ENCODE measurements at places on chromosomes 11 and 22.
A peak's percentile ranks its signal among the peaks of the same experiment; 100 is the strongest.

DNA sequence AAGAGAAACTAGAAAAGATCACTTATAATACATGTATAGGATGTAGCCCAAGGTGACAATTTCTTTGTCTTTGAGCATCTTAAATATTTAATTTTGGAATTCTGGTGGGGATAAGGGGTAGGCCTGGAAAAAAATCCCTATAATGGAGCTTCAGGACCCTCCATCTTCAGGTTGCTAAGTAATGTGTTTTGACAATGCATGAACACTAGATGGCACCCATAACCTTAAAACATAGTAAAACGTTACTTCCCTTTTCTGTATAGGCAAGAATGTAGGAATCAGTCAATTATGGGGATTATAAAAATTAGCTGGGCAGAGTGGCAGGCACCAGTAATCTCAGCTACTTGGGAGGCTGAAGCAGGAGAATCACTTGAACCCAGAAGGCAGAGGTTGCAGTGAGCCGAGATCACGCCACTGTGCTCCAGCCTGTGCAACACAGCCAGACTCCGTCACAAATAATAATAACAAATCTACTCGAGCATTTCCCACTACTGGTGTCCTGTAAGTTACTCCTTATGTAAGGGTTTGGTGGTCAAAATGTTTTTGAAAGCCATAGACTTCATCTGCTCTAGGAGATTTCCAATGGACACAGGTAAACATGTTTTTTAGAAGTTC lies 541.9 kb upstream of the CCDC90B start:
- no peak for DNase-seq

- DNase-seq: no peak
Observed at GRCh38 chr11:87967459-87967858, 207.8 kb downstream of the RAB38 start.

DNA sequence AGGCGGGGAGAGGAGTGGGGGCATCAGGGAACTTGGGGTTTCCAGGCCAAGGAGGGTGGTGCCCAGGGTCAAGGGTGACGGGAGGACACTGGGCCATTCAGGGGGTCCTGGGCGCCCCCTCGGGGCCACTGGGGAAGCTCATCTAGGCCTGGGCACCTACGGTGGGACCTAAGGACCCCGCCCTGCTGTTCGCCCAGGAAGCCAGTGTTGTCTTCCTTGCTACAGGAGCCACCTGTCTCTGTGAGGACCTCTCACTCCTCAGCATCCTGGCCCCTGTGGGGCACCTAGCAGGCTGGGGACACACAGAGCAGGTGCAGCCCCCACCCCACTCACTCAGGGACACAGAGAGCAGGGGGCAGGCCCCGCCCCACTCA lies 191.6 kb downstream of the IGLL1 start:
- DNase-seq: no peak

DNA sequence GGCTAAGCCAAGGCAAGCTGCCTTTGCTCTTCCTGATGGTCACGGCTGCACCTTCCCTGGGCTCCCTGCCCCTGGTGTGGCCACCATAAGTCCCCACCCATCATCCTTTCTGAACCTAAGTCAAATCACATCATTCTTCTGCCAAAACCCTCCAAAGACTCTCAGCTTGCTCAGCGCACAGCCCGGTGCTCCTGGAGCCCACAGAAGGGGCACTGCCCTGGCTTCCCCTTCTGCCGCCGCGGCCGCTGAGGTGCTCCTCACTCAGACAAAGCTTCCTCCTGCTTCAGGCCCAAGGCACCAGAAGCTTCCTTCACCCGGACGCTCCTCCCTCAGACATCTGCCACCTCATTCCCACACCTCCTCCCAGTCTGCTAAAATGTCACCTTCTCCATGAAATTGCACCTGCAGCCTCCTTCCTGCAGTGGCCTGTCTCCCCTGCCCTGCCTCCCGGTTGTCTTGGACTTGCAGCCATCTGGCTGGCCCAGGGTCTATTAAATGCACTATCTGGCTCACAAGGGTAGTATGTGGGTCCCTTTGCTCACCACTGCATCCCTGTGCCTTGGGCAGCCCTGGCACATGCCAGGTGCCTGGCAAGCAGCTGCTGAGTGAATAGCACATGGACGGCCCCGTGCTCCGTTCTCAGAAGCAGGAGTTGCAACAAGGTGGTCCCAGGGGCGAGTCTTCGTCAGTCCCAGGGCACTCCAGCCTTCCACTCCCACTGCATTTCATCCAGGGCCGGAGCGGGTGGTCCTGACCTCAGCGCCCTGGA lies 108.2 kb downstream of the WNT7B start:
- DNase-seq: no peak

DNA sequence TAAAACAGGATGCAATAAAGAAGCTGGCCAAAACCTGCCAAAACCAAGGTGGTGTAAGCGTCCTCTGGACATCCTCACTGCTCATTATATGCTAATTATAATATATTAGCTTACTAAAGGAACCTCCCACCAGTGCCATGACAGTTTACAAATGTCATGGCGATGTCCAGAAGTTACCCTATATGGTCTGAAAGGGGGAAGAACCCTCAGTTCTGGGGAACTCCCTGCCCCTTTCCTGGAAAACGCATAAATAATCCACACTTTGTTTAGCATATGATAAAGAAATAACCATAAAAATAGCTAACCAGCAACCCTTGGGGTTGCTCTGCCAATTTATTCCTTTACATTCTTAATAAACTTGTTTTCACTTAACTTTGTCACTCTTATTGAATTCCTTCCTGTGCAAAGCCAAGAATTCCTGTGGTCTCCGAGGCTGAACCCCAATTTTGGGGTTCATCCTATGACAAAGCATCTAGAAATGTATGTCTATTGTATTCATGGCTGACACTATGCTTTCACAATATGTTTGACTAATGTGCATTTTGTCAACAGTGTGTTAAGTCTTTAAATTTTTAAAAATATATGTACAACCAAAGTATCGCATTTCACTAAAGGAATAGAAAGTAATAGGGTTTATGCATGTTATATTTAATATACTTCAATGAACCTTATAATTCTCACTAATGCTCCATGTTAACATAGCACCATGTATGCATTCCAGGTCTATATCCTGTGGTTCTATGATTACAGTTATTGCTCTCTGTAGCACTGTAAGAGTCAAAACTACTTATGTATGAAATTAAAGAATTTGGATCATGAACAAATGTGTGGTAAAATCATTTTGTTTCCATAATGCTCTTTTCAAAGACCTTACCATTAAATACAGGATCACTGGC lies 25.1 kb downstream of the LGR4 start:
- no peak for DNase-seq

GRCh38 chr11:118147502-118147901 lies 5.1 kb downstream of the SCN4B start:
- DNase-seq: no peak

DNA sequence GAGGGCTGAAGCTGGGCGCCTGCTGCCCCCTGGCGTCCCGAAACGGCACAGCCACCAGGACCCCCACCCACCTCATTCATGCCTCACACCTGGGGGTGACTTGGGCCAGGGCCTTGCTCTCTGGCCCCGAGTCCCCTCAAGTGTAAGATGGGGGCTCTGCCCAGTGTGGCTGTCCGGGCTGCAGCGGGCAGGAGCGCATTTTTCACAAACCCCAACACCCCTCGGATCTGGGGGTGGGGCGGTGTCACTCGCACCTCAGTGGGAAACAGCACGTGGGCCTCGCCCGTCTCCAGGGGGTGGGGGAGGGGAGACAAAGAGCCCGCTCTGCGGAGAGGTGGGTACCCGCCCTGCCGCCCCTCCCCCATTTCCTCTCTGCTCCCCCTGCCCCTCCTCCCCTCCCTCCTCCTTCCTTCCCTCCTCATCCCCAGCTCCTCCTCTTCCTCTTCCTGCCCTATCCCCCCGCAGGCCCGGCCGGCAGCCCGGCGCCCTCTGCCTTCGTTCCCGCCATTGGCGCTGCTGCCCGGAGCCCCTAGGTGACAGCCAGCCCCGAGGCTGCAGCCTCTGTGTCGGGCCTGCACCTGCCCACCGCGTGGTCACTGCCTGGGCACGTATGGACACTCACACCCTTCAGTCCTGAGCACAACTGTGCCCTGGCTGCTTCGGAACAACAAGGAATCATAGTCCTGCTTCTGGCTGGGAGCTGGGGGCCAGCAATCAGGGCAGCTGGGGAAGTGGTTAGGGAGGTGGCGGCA lies 6.8 kb upstream of the CDKN1C start:
- DNase-seq: peak; percentile 72

GRCh38 chr11:134576286-134576685 lies 164.2 kb upstream of the B3GAT1 start:
- DNase-seq: no peak

DNA sequence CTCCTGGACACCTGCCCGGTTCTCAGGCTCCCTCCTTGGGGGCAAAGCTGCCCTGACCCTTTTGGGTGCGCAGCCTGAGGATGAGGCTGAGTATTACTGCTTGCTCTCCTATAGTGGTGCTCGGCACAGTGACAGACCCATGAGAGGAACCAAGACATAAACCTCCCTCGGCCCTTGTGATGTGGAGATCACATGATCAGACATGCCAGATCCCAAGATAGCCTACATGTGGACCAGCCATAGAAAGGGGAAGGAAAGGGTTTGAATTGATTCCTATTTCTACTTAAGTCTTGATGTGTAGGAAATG lies 125.3 kb downstream of the VPREB1 start:
- DNase-seq: no peak

DNA sequence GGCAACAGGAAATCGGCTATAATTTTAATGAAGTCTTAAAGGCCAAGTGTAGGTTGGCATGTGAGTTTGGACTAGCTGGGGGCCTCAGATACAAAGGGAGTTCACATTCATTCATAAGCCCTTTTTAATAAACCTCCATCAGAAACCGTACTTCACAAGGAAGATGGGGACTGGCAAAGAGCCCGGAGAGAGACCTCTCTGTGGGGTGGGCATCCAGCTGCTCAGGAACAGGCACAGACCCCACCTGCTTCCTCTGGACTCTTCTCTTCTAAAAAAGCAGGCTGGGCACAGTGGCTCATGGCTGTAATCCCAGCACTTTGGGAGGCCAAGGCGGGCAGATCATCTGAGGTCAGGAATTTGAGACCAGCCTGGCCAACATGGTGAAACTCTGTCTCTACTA lies 3.9 kb upstream of the ARFGAP3 start:
- DNase-seq: no peak

- peak; percentile 35 for DNase-seq
Observed at GRCh38 chr22:41445129-41446056, 1.2 kb downstream of the TOB2 start.

- no peak for DNase-seq
Observed at GRCh38 chr11:100630898-100631297, 56.2 kb upstream of the ARHGAP42 start.

Measured in activated T-cell treated with anti-CD3 and anti-CD28 coated beads, Interleukin-2, amount 50 U/mL, for 1 hour (primary cell).